ENCODE measurements at places on chromosomes 7 and 10.

DNA sequence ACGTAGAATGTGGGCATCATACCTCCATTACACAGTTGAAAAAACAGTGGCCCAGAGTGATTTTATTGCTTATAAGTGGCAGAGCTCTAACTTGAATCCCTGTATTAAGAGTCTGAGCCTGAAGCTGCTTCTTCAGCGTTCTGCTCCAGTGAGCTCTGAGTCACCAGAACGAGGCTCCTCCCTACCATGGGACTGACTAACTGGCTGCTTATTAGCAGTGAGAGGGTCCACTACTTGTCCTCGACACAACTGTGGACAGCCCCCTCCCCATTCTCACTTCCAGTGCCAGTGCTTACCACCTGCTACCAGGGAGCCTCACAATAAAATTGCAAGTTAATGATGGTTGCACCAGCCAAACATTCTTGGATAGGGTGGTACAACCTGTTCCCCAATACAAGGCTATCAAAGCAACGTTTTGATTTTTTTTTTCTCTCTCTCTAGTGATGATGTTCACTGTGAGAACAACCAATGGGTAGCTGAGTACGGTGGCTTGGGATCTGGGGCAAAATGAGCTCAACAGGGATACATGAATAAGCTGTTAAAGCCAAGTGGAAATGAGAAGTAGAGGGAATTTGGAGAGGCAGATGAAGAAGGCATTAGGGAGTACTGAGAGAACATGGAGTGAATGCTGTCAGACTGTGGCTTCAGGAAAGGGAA is 2.7 kb upstream of the NRG3 start:
- DNase-seq, result no peak

- no peak for DNase-seq
These were observed 7.5 kb upstream of the TBXAS1 start for GRCh38 chr7:139821349-139822105.

- DNase-seq, result no peak
These were observed 135.9 kb downstream of the PCDH15 start for GRCh38 chr10:54665095-54665494.

GRCh38 chr7:78020874-78021249 is 222.3 kb downstream of the PHTF2 start:
- no peak for DNase-seq

DNA sequence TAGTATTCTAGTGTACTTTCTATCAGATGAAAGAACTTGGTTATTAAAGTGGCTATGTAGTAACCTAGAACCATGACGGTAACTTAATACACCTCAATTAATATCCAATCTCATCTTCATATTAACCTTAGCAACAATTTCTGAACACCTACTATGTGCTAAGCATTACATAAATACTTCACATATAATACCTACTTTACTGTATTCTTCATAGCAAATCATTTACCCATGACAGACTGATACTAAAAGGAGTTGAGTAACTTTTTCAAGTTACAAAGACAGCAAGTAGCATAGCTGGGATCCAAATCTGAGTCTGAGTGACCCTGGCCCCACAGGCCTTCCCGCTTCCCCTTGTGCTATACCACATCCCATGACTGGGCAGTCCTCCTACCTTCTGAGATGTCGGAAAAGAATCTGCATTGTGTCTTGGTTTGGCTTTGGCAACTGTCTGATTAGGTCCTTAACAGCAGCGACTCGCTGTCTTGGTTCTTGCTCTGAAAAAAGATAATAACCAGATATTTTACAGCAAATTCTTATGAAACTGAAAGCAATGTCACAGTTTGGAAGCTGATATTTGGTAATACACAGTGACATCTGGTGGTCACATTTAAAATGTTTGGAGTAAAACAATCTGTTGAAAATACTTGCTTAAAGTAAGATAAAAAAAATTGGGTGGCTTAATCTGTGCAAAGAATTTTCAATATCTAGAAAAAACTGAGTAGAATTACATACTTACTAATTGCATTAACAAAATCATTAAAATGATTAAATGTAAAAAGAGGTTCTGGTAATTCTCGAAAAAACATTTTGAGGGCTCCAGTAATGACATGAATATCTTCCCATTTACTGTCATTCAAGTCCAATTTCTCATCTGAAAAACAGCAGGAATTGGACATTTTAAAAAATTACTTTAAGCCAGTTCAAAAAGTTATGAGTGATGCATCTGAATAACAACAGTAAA is 120.1 kb downstream of the ARHGAP12 start:
- no peak for DNase-seq

- DNase-seq, result no peak
These were observed 9.1 kb upstream of the CSGALNACT2 start for GRCh38 chr10:43128958-43129706.

DNA sequence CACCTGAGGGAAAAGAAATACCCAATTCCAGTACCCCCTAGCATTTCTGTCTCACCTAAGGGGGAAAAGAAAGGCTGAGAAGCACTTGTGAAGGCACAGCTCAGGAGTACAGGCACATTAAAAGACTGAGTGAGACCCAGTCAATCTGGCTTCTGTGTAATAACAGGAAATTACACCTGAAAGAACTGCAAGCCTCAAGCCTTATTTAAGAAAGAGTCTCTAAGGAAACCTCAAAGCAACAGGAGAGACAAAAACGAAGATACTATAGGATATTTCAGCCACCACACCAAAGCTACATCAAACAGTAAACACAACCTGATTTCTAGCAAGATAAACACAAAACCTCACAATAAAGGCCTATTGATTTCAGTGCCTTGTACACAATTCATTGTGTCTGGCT is 69.6 kb upstream of the CDK1 start:
- DNase-seq, result no peak

GRCh38 chr10:109933984-109934565 is 10.8 kb upstream of the XPNPEP1 start:
- DNase-seq, result no peak

- no peak for DNase-seq
These were observed 308.7 kb downstream of the ANKRD30A start for GRCh38 chr10:37434091-37434490.

DNA sequence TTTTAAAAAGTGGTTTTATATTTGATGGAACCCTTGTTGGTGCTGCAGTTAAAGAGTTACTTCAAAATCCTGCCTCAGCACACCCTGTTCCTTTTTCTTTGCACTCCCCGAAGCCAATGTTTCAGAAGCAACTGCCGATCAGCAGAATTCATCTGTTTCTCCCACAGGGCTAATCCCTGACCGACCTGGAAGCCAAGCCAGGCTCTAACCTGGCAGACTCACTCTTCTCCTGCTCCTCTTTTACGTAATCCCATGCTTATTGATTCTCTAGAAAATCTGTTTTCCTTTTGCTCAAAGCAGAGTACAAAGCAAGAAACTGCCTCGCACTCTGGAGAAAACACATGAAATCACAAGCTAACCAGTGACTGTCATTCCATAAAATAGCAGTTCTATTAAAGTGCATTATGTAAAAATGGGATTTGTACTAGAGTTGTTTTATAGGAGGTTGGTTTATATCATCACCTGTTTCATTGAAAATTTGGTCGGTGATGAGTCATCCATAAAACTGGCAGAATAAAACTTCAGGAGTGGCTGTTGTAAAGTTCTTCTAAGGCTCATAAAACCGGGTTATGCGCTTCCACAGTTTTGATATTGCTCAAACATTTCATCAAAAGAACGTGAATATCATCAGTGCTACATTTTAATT is 99.9 kb downstream of the CNTNAP2 start:
- no peak for DNase-seq

GRCh38 chr10:70834441-70835151 is 18.8 kb downstream of the SGPL1 start:
- no peak for DNase-seq

- DNase-seq, result no peak
These were observed 20.7 kb upstream of the CFTR start for GRCh38 chr7:117458977-117459583.

GRCh38 chr7:12765431-12766100 is 78.1 kb downstream of the ARL4A start:
- no peak for DNase-seq

- no peak for DNase-seq
These were observed 4.3 kb upstream of the PIK3AP1 start for GRCh38 chr10:96724621-96725020.

DNA sequence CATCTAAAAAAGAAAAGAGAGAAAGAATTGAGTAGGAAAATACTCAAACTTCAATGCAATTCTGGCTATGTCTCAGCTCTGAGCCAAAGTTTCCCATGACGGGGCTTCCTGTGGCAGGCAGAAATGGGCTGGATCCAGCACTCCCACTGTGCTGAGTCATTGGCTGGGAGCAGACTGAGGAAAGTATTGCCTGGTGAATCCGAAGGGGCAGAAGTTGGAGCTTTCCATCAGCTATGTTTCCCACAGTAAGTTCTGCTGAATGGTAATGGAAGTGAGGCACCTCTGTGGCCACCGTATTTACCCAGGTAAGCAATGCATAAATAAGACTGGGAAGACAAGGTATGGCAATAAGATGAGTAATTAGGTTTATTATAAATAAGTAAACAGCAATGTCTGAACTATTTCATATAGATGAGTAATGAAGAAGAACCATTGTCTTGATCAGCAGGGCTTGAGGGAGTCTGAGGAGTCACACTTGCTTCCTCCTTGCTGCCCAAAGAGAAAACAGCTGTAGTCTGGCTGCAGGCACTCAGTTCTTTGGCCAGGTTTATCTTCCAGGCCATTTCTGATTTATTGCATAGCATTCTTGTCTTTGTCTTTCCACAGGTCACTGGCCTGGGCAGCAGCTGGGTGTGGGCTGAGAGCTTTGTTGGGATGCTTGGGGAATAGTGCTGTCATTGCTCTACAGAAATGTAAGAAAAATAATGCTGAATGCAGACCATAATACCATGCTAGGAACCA is 255.3 kb downstream of the DNAJB9 start:
- DNase-seq, result no peak

GRCh38 chr7:36468370-36469101 is 78.9 kb downstream of the ANLN start:
- DNase-seq, result no peak

GRCh38 chr10:535952-536351 is 153.5 kb downstream of the DIP2C start:
- DNase-seq, result no peak

DNA sequence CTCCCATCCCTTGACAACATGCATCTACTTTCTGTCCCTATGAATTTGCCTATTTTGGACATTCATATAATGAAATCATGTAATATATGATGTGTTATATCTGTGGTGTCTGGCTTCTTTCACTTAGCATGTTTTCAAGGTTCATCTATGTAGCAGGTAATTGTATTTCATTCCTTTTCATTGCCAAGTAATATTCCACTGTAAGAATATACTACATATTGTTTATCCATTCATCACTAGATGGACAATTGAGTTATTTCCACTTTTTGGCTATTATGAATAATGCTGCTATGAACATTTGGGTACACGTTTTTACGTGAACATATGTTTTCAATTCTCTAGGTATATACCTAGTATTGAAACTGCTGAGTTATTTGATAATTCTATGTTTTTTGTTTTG is 238.2 kb downstream of the PTEN start:
- DNase-seq, result no peak

GRCh38 chr10:94608559-94608958 is 63.0 kb downstream of the HELLS start:
- no peak for DNase-seq

- no peak for DNase-seq
These were observed 106.2 kb downstream of the SNX10 start for GRCh38 chr7:26397796-26398426.

DNA sequence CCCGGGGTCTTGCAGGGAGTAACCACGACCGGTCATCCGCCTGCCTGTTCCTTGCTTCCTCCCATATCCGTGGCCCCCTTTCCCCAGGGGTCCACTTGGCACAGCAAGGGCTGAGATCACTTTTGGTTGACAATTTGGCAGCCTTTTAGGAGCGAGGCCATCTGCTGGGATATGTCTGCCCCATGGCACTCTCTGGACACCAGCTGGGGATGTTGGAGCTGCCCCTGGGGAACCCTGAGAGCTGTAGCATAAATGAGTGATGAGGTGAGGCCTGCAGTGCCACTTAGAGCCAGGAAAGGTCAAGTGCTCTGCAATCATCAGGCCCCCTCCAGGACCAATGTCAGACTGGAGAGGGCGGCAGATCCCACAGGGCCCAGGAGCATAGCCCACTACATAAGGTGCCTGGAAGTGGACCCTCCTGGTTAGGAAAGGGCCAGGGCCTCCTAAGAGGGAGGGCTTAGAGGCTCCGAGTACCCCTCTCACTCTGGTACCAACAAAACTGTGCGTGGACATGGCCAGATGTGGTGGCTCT is 92.1 kb downstream of the HIP1 start:
- no peak for DNase-seq

GRCh38 chr10:50651808-50652207 is 28.1 kb upstream of the SGMS1 start:
- DNase-seq, result no peak

DNA sequence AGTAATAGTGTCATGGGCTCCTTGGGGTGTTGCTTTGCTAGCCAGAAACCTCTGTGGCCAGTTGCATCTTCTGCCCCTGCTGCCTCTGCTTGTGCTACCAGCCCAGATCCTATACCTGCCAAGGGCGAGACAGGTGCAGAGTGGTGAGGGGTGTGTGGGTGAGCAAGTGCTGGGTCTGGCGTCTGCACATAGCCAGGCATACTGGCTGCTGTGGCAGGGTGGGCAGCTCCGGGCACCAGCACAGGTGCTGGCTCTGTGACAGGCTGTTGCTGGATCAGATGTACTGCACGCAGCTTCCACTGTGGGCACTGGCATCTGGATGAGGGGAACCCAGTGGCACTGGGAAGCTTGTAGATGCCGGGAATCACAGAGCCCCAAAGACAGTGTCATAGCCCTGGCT is 148.4 kb downstream of the NXPH1 start:
- no peak for DNase-seq

- DNase-seq, result no peak
These were observed 34.6 kb downstream of the CHST3 start for GRCh38 chr10:71998840-71999194.

GRCh38 chr7:47342296-47343060 is 239.4 kb downstream of the TNS3 start:
- DNase-seq, result no peak

DNA sequence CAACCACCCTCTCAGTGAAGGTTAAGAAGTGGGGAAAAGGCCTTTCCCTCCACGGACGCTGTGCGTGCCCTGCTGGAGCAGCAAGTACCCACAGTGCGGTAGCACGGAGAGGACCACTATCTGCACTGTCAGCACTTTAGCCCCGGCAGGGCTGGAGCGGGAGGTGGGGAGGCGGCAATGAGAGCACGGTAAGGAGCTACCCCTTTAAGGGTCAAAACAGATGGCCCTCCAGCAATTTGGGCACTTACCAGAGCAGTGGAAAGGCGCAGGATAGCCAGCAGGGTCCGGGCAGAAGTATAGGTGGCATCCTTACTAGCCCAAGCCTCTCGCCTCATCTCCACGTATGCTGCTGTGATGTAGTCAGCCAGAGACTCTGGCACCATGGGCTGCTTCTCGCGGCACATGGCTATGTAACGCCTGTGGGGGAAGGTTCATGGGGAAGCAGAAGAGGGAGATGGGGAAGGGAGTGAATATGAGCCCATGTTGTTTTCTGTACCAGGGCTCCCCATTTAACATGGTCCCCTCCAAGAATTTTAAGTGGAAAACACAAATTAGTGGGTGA is 5.2 kb downstream of the COPS6 start:
- no peak for DNase-seq

- no peak for DNase-seq
These were observed 164.3 kb upstream of the PODXL start for GRCh38 chr7:131720703-131721102.

- DNase-seq, result no peak
These were observed 30.8 kb upstream of the ZNF32 start for GRCh38 chr10:43679509-43679908.
